ENCODE measurements at places on chromosomes 1 and 21. TPM values are rescaled to one million over a fixed set of nuclear protein-coding genes. Genes with fewer than 3 reads are reported as not detected.

Gene SERTAD4
- total RNA-seq = not detected

Gene OR2T33
- not detected for total RNA-seq

Gene NAV1
- total RNA-seq = 26.6 TPM

Gene CXADR
- total RNA-seq = 1.6 TPM

Gene ACTL8
- total RNA-seq = 0.47 TPM

Gene SYCP1
- total RNA-seq = not detected

Gene NUAK2
- total RNA-seq = 0.70 TPM

Gene GIPC2
- 0.59 TPM for total RNA-seq

Gene FAM167B
- total RNA-seq = 2.7 TPM

Gene STRIP1
- total RNA-seq = 61.7 TPM

Gene RGS1
- not detected for total RNA-seq

Gene MX2
- total RNA-seq = 0.60 TPM

Gene TMEM54
- total RNA-seq = 55.1 TPM

Gene TMEM125
- 0.15 TPM for total RNA-seq

Gene PLA2G4A
- 17.4 TPM for total RNA-seq

Gene TRMT1L
- 23.5 TPM for total RNA-seq

Gene KCNK1
- total RNA-seq = 0.23 TPM

Gene IL12RB2
- not detected for total RNA-seq

Gene LCE1E
- total RNA-seq = not detected

Gene MAN1C1
- total RNA-seq = 0.08 TPM

Gene OR2T11
- total RNA-seq = not detected

Gene TCHHL1
- not detected for total RNA-seq

Gene BRDT
- not detected for total RNA-seq

Gene FHAD1
- 0.35 TPM for total RNA-seq

Gene C1QC
- total RNA-seq = not detected

Gene KIF2C
- 1.8 TPM for total RNA-seq

Measured in smooth muscle cell of the coronary artery (primary cell).